ENCODE measurements at places on chromosomes 2 and 18.

GRCh38 chr2:80019571-80020460 is 284.7 kb downstream of the LRRTM1 start:
- DNase-seq: no peak

- no peak for DNase-seq
Observed at GRCh38 chr2:161164161-161164560, 3.9 kb downstream of the TANK start.

GRCh38 chr2:216279459-216279858 is 92.8 kb downstream of the MARCHF4 start:
- no peak for DNase-seq

GRCh38 chr18:63379639-63379962 is 12.6 kb upstream of the KDSR start:
- no peak for DNase-seq

DNA sequence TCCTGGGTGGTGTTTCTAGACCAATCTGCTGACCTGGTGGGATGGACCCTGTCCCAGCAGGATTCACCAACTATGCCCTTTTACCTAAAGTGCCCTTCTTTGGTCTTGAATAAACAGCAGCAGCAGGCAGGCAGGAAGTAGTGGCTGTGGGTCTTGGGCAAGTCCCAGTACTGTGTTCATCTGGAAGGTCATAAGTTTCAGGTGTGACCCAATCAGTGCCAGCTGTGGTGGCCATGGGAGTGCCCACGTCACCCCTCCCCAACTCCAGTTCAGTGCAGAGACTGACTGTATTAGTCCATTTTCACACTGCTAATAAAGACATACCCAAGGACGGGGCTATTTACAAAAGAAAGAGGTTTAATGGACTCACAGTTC is 148.3 kb upstream of the SRD5A2 start:
- DNase-seq: no peak

GRCh38 chr18:37426586-37426985 is 139.0 kb downstream of the CELF4 start:
- DNase-seq: no peak

DNA sequence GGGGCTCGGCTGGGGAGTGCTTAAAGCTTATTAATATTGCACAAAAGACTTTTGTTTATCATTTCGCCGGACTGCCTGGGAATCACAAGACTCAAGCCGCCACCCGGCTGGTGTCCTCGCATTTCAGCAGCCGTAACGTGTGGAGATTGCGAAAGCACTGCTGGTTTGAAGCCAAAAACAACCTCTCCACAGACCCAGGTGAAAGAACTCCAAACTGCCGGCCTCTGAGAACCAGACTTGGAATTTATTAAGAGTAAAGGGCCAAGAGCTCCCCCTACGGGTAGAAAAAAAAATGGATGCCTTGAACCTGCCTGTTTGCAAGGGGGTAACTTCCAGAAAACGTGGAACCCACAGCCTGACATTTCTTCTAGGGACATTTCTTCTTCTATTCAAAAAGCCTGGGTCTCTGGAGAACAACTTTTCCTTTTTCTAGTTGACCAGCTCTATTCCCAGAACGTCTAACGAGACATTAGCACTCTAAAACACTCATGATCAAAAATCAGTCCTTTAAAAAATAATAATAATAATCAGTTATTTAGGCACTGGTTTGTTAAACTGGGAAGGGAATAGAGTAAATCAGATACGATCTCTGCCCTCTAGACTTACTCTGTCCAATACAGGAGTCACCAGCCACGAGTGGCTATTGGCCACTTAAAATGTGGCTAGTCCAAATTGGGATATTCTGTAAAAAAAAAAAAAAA is 216.3 kb downstream of the C1D start:
- DNase-seq: peak; percentile 40

DNA sequence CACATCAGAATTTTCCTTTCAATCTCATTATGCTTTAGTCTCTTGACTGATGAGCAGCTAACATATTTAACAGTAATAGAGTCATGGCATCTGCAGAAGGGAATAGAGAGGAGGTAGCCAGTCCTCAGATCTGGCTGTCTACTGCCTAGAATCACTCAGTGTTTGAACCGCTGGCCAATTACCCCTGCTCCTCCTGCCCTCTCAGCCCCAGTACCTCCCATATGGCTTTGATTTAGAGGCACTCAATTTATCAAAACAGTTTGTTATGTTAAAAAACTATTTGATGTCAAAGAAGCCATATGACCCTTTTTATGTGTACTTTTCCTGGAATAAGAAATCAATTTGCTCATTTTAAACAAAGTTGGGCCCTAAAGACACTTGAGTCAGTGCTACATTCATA is 355.2 kb downstream of the CMPK2 start:
- DNase-seq: no peak

Measured in caudate nucleus (tissue), 63 donors.